ENCODE measurements at places on chromosomes 6 and 20.
A peak's percentile ranks its signal among the peaks of the same experiment; 100 is the strongest.

DNA sequence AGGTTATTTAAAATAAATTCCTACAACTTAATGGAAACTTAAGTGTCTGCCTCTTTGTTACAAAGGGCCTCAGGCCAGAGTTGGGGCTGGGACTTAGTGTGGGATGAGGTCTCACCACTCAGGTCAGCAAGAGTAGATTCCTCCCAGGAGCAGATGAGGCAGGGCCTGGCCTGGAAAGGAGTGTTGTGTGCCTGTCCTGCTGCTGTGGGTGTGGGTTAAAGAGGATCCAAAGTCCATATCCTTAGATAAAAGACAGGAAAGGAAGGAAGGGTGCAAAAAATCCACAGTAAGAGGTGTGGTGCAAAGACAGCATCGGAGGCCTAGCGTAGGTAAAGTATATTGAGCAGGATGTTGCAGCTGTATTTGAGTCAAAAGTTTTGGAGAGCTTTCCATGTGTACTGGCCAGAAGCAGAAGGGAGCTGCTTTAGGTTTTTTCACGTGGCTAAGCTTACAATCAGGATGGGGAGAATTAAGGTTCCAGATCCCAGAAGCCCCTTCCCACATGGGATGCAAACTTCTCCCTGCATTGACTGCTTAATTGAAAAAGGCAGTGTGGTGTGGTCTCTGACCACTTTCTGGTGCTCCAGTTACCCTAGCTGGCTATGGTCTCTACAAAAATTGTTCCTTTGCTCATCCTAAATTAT, 12.8 kb upstream of the PLCG1 start:
- peak overlapping the region; percentile 23 for H3K27ac ChIP-seq
- peaks cover 49% of the 10 kb centered on the region for H3K36me3 ChIP-seq
- H3K4me1 ChIP-seq, result peaks cover 17% of the 10 kb centered on the region
- H3K4me3 ChIP-seq, result no peak overlapping the region
- H3K27me3 ChIP-seq, result no peaks in the 10 kb centered on the region

DNA sequence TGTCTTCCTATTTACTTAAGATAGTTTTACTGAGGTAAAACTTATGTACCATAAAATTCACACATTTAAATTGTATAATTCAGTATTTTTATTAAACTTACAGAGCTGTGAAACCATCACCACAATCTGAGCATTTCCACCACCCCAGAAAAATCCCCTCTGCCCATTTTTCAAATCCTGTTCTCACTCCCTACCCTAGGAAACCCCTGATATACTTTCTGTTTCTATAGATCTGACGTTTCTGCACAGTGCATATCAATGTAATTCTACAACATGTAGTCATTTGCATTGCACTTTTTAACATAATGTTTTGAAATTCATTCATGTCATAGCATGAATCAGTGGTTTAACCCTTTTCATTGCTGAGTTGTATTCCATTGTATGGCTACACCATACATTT, 96.7 kb upstream of the OPRM1 start:
- no peak overlapping the region for H3K27ac ChIP-seq
- DNase-seq, result no peak
- H3K36me3 ChIP-seq, result no peaks in the 10 kb centered on the region

DNA sequence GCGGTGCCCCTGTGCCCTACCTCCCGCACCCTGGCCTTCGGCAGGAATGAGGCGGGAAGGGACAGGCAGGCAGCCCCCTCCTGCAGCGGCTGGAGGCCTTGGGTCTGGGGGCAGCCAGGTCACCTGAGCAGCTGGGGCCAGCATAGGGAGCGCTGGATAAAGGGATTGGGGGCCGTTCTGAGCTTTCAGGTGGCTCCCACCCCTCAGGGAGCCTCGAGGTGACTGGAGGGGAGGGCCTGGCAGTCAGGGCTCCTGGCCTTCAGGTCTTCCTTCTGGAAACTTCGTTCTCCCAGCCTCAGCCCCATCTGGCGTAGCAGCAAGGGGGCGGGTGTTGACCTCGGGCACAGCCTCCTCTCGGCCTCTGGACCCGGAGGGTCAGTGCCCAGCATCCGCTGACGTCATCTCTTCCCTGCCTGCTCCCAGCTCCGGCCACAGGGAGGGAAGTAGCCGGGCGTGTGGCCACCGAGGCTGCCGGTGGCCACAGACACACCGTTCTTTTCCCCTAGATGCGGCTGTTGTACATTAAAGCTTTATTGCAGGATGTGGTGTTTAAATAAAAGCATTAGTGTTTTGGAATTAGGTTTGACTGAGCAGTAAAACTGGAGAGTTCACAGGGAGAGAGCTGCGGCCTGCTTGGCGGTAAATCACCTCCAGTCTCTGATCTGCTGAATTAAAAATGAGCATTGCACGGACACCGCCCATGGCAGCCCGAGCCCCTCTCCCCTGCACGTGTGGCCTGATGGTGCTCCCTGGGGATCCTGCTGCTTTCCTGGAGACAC, 80.0 kb upstream of the GATA5 start:
- no peaks in the 10 kb centered on the region for H3K36me3 ChIP-seq
- H3K4me1 ChIP-seq, result peaks cover 25% of the 10 kb centered on the region
- peaks cover 64% of the 10 kb centered on the region for H3K27me3 ChIP-seq
- peak overlapping the region; percentile 6 for H3K4me3 ChIP-seq

DNA sequence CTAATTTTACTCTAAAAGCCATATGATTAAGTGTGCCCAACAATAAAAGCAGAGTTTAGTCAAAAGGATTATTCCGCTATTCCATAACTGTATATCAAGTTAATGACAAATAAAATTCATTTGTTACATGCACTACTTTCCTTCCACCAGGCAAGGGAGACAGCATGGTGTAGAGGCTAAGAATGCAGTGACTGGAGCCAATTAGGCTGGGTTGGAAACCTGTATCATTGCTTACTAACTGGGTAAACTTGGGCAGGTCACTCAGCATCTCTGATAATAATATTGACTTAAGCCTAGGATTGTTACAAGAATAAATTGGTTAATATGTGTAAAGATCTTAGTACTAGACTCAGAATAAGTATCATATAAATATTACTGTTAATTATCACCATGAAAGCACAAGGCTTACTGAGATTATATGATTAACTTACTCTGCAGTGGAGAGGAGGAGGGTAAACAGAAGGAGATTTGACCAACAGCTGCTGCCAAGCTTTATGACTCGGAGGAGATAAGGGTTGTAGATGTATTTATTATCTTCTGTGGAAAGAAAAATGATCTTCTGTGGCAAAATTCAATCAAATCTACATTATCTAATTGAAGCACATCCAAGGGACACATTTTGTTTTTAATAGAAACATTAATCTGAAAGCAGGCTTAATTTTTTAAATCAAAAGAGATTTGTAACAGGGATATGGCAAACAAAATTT, 1459.9 kb downstream of the GRIK2 start:
- H3K27me3 ChIP-seq, result no peaks in the 10 kb centered on the region
- H3K4me3 ChIP-seq, result no peak overlapping the region
- H3K27ac ChIP-seq, result no peak overlapping the region
- DNase-seq, result no peak
- H3K4me1 ChIP-seq, result no peaks in the 10 kb centered on the region
- H3K36me3 ChIP-seq, result no peaks in the 10 kb centered on the region

DNA sequence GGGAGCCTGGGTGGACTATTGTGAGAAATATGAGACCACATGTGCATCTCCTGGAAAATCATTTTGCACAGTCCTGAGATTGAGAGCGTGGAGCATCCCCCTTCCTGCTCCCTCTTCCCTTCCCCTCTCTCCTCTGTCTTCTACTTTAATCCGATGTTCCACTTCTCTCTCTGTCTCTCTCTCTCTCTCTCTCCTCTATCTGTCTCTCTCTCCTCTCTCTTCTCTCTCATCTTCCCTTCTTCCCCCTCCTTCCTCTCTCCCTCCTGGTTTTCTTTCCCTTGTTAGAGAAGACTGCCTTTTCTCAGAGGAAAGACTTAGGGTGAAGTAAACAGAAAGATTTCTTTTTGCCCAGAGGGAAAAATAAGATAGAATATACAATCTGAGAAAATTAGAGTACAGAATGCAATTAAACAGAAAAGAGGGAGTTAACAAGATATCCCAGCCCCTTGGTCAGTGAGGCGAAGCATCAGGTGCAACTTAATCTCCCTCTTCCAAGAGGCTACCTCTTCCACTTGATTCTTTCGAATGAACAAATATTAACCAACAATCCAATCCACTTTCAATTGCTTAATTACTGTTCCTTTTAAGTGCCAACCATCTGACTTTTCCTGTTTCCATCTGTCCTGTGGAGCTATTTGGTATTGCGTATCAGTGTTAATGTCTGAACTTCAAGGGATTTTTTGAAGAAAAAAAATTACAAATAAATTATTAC, 14.6 kb downstream of the KHDC1 start:
- DNase-seq, result no peak
- 0 out of 3 replicates have a peak, but pooled peaks cover 2% of the 10 kb centered on the region for H3K27me3 ChIP-seq
- no peaks in the 10 kb centered on the region for H3K36me3 ChIP-seq
- no peaks in the 10 kb centered on the region for H3K4me1 ChIP-seq

DNA sequence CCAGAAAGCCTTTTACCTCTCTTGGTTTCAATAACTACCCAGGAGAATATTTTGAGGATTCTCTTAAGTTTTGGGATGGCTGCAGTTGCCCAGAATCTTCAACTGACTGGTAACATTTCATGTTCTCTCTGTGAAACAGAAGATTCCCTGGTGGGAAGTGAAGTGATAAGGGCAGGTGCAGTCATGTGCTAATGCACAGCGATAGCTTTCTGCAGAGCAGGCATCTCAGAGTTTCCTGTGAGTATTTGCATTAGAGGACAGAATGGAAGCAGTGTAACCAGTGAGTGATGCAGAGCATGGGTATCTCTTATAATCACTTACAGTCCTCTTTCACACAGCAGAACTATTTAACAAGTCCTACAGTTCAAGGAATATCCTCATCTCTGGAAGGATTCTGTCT, 76.1 kb downstream of the HCRTR2 start:
- no peaks in the 10 kb centered on the region for H3K36me3 ChIP-seq
- H3K4me3 ChIP-seq, result no peak overlapping the region

DNA sequence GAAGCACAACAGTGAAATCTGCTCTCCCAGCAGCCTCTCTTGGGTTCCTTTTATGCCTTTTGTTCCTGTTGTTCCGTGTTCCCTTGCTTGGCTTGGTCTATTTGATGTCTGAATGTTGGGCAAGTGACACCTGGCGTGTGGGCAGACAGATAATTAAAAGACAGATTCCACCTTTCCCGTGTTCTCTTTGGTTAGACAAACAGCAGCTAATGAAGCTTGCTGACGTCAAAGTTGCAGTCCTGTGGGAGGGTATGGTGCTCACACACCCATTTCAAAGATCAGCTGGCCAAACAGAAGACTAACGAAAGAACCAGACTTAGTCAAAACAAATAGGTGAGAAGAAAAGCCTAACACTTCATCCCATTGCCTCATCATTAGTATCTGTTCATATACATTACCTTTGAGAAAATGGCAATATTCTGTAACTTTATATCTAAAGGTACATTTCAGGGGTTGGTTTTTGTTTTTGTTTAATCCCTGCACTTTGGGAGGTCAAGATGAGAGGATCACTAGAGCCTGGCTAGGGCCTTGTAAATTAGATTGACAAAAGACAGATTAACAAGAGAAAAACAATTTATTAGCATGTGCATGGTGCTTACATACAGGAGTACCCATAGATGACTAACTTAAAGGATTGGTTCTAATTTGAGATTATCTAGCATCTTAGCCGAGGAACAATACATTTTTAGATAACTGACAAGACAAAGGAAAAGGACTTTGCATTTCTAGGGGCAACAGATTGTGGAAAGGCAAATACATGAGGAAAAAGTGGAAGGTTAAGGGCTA, 48.9 kb upstream of the TNFRSF21 start:
- H3K27ac ChIP-seq, result no peak overlapping the region
- no peak for DNase-seq
- no peaks in the 10 kb centered on the region for H3K36me3 ChIP-seq
- H3K4me3 ChIP-seq, result no peak overlapping the region

DNA sequence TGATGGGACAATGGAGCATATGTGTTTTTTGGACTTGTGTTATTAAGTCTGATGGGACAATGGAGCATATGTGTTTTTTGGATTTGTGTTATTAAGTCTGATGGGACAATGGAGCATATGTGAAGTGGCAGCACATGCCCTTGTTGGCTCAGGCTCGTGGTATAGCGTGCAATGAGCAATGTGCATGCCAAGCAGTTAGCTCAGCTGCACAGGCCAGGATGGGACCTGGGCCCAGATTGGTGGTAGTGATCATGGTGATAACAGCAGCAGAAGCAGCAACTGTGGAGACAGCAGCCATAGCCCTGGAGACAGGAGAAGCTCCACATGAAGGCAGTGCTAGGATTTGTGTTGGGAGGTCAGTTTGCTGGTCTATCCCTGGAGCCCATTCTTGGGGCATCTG, 61.1 kb downstream of the IL20RA start:
- H3K36me3 ChIP-seq, result no peaks in the 10 kb centered on the region
- H3K4me3 ChIP-seq, result no peak overlapping the region
- no peak for DNase-seq
- H3K4me1 ChIP-seq, result no peaks in the 10 kb centered on the region

GRCh38 chr20:24578567-24579415, 109.4 kb downstream of the SYNDIG1 start:
- H3K27me3 ChIP-seq, result peaks cover 8% of the 10 kb centered on the region
- no peak overlapping the region for H3K27ac ChIP-seq
- H3K4me3 ChIP-seq, result no peak overlapping the region
- no peaks in the 10 kb centered on the region for H3K4me1 ChIP-seq
- DNase-seq, result no peak
- H3K36me3 ChIP-seq, result no peaks in the 10 kb centered on the region

GRCh38 chr20:1871807-1872458, 23.3 kb upstream of the SIRPA start:
- no peaks in the 10 kb centered on the region for H3K36me3 ChIP-seq
- H3K27ac ChIP-seq, result no peak overlapping the region
- peaks cover 69% of the 10 kb centered on the region for H3K4me1 ChIP-seq

- peaks cover 38% of the 10 kb centered on the region for H3K4me1 ChIP-seq
- H3K4me3 ChIP-seq, result no peak overlapping the region
- no peak overlapping the region for H3K27ac ChIP-seq
- no peaks in the 10 kb centered on the region for H3K27me3 ChIP-seq
- H3K36me3 ChIP-seq, result no peaks in the 10 kb centered on the region
- no peak for DNase-seq
Observed at GRCh38 chr6:138520463-138520862, 21.2 kb upstream of the NHSL1 start.

DNA sequence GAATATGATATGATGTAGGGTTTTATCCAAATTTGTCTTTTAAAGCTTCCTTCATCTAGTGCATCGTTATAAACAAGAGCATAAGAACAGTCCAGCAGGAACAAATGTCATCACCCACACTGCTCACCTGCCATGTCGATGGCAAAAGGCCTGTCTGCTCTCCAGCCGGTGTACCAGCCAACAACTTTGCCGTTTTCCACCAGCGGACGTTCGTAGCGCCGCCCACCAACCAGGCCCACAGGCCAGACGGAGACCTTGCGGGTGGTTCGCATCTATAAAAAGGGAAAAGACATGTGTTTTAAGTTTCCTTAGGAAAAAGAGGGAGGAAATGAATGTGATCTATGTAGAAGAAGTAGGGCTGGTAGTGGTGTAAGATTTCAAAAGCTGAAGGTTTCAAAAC, 62.9 kb downstream of the B3GAT2 start:
- H3K27ac ChIP-seq, result no peak overlapping the region
- no peak overlapping the region for H3K4me3 ChIP-seq
- peaks cover 6% of the 10 kb centered on the region for H3K27me3 ChIP-seq
- H3K4me1 ChIP-seq, result no peaks in the 10 kb centered on the region
- no peaks in the 10 kb centered on the region for H3K36me3 ChIP-seq

Measured in HepG2 (cell line).